ENCODE measurements at places on chromosomes 2 and 18.

GRCh38 chr2:177604271-177605065, 211.9 kb downstream of the AGPS start:
- DNase-seq = peak; percentile 58

- DNase-seq = peak; percentile 75
Observed at GRCh38 chr2:230774348-230774951, 61.8 kb downstream of the CAB39 start.

GRCh38 chr2:146246736-146247523, 1597.9 kb upstream of the ACVR2A start:
- DNase-seq = no peak

DNA sequence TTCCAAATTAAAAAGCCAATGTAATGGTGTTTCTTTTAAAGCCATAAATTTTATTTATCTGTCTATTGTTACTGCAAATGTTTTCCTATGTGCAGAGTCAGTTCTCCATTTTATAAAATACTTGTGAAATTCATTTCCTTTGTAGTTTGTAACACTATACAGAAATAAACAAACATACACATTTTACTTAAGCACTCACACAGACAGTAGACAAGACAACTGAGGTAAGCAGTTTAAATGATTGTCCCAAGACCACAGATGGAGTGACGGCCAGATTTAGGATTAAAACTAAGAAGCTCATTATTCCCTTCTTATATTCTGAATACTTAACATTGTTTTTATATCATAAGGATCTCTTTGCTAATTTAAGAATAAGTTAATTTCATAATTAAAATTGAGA, 100.9 kb downstream of the BAZ2B start:
- DNase-seq = no peak

- no peak for DNase-seq
Observed at GRCh38 chr2:44136252-44136651, 32.4 kb upstream of the PPM1B start.

GRCh38 chr2:223008162-223008561, 43.8 kb upstream of the KCNE4 start:
- DNase-seq = no peak

DNA sequence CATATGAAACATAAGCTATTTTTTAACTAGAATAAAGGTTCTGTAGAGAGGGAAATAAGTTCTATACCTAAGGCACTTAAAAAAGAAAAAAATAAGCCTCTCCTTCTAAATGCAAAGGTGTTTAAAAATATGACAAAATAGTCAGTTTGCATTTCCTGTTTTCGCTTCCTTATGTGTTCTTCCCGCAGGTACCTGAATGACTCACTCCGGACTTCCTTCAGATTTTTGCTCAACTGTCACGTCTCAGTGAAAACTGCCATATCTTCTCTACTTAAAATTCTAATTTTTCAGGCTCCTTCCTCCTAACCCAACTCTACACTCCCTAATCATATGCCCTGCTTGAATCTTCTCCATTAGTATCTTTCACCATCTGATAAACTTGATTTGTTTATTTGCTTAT, 1333.1 kb downstream of the LRP1B start:
- peak; percentile 12 for DNase-seq

DNA sequence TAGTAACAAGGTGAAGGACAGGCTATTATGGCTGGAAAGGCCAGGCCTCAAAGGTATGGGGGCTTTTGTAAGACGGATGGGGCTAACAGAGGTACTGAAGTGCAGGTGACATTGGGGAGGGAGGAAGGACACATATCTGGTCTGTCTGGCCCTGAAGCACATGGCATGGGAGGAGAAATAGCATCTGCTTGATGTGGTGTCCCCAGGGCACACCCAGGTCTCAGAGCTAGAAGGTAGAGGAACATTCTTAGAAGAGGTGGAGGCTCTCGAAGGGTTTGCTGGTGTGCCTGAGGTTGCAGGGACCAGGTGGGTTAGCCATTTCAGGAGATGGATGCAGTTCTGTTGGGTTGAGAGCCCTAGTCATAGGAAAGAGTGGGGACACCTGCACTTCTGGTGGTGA, 9.5 kb downstream of the RALB start:
- DNase-seq = no peak

DNA sequence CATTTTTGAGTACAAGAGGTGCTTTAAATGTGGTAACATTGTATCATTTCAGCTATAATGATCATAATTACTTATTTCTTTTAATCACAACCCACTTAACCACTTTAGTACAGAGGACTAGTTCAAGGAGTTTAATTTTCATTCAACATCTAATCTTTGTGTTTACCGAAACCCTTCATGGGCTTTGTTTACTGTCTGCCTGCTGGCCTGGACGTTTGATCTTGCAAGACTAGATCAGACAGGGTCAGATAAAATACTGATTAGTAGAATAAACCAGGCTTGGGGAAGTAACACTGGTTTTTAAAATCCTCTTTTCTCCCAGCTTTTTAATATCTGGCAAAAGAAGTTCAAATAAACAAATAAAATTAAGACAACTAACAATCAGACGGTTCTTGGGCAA, 93.6 kb downstream of the SATB2 start:
- no peak for DNase-seq

All from MCF 10A (cell line).